ENCODE measurements at places on chromosomes 2 and 18.

GRCh38 chr2:189851174-189851826 lies 67.0 kb downstream of the PMS1 start:
- DNase-seq: no peak

DNA sequence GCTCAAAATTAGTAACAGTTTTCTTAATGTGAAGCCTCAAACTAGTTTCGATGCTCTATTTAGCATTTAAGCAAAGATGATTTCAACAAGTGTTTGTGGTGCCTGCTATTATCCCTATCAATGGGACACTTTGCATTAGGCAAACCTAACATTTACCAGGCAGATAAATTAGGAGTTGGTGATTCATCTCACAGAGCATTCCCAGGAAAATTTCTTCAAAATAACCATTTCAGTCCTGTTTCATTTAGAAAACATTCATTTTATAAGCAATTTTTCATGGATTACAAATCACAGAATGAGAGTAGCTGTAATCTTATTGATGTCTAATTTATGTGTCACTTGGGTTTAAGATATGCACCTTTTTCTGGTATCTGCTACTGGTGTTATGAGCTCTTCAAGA lies 62.7 kb downstream of the CLHC1 start:
- no peak for DNase-seq

- no peak for DNase-seq
Measured at GRCh38 chr2:144854596-144854995, 334.7 kb upstream of the ZEB2 start.

DNA sequence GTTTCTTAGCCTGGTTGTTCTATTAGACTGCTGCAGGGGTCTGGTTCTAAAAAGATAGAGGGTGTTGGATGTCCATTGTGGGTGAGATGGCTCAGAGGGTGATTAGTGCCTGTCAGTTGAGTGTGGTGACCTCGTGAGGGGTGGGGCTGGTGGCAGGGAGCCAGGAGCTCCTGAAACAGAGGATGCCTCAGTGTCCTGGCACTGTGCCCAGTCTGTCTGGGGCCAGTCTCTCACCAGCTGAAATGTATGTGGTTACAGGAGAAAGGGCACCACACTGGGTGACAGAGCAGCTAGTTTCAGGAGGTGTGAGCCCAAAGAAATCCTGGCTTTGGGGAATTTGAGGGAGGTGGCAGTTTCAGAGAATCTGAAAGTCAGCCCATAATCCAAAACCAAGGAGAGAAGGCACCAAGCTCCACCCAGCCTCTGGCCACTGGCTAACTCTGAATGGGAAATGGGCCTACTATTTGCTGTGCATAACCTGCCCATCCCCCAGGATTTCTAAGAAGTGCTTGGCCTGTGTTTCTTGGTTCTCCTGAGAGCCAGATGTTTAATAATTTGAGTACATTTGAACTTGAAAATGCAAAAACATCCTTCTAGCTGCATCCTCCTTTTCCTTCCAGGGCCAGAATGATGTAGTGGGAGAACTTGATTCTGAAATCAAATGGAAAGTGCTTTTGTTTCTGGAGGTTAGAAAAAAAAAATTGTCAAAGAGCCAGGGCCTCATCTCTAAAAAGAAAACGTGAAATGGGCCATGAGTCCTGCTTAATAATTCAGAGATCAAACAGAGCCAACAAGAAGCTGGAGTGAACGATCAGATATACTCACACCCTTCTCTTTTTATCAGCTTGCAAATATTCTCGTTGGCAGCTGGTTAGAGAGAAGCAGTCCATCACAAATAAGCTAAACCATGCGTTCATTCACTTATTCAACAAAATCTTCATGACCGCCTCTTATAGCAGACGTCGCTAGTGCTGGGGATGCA lies 92.3 kb downstream of the B3GNT2 start:
- DNase-seq: no peak

GRCh38 chr2:40477361-40477760 lies 25.5 kb upstream of the SLC8A1 start:
- DNase-seq: no peak
